Smooth muscle cell of trachea (primary cell): ENCODE measurements at places on chromosomes 5 and 9. TPM values are rescaled to one million over a fixed set of nuclear protein-coding genes. Genes with fewer than 3 reads are reported as not detected.

Gene JMY
- total RNA-seq, result 13.1 and 14.9 TPM in 2 replicates

Gene TJP2
- total RNA-seq, result 58.2 and 64.5 TPM in 2 replicates

Gene PCDHGA6
- total RNA-seq, result 4.8 and 6.3 TPM in 2 replicates

Gene SAXO1
- under 0.01 and 0.17 TPM in 2 replicates for total RNA-seq

Gene LCN9
- not detected in 2 replicates for total RNA-seq

Gene ACTBL2
- total RNA-seq, result not detected in 2 replicates

Gene CARD9
- total RNA-seq, result 0.87 and 1.3 TPM in 2 replicates

Gene RGS14
- 5.6 and 8.3 TPM in 2 replicates for total RNA-seq

Gene FCN2
- total RNA-seq, result not detected in 2 replicates

Gene SPATA31E1
- not detected in 2 replicates for total RNA-seq

Gene CDH9
- not detected in 2 replicates for total RNA-seq

Gene TMC1
- total RNA-seq, result 1.3 TPM in 1 of 2 replicates, not detected in the other

Gene CYLC2
- total RNA-seq, result not detected in 2 replicates

Gene PCDHA9
- total RNA-seq, result under 0.01 TPM in 2 replicates

Gene MTX3
- total RNA-seq, result 21.8 and 23.7 TPM in 2 replicates

Gene ALG2
- total RNA-seq, result 38.7 and 58.9 TPM in 2 replicates

Gene ANXA1
- 691 and 1,333 TPM in 2 replicates for total RNA-seq

Gene DCAF12
- total RNA-seq, result 9.4 and 11.5 TPM in 2 replicates

Gene TSTD2
- total RNA-seq, result 11.8 and 17.0 TPM in 2 replicates

Gene IFNA21
- total RNA-seq, result not detected in 2 replicates

Gene CNTLN
- total RNA-seq, result 11.1 and 23.4 TPM in 2 replicates

Gene OR1L8
- total RNA-seq, result 0.15 TPM in 1 of 2 replicates, not detected in the other

Gene THBS4
- total RNA-seq, result 0.87 and 11.9 TPM in 2 replicates

Gene IRX4
- total RNA-seq, result 0.15 TPM in 1 of 2 replicates, not detected in the other

Gene TRIM14
- total RNA-seq, result 6.5 and 7.0 TPM in 2 replicates

Gene RORB
- 0.87 and 1.5 TPM in 2 replicates for total RNA-seq

Gene ERAP2
- 6.8 and 75.6 TPM in 2 replicates for total RNA-seq

Gene MZB1
- not detected in 2 replicates for total RNA-seq

Gene SKP1
- total RNA-seq, result 336 and 360 TPM in 2 replicates

Gene CTXN3
- not detected in 2 replicates for total RNA-seq

Gene ECM2
- 5.7 and 6.1 TPM in 2 replicates for total RNA-seq

Gene DOCK8
- total RNA-seq, result 0.44 and 0.66 TPM in 2 replicates

Gene CACFD1
- 8.7 and 13.4 TPM in 2 replicates for total RNA-seq

Gene MYMK
- not detected in 2 replicates for total RNA-seq

Gene ARHGEF37
- 2.2 and 3.8 TPM in 2 replicates for total RNA-seq

Gene ATP10B
- total RNA-seq, result not detected in 2 replicates

Gene PCDHGA5
- total RNA-seq, result 2.8 and 3.5 TPM in 2 replicates

Gene TLX3
- total RNA-seq, result not detected in 2 replicates

Gene FAM219A
- total RNA-seq, result 5.5 and 8.6 TPM in 2 replicates

Gene SLC25A48
- not detected in 2 replicates for total RNA-seq

Gene FBXL7
- total RNA-seq, result 7.3 and 8.3 TPM in 2 replicates

Gene IFNA2
- not detected in 2 replicates for total RNA-seq

Gene ADAMTSL1
- 93.5 and 148 TPM in 2 replicates for total RNA-seq

Gene DDX4
- under 0.01 TPM in 1 of 2 replicates, not detected in the other for total RNA-seq

Gene GFI1B
- total RNA-seq, result 0.17 TPM in 1 of 2 replicates, not detected in the other

Gene ORM2
- not detected in 2 replicates for total RNA-seq

Gene PLAA
- 37.7 and 45.7 TPM in 2 replicates for total RNA-seq

Gene SMIM33
- not detected in 2 replicates for total RNA-seq

Gene KCNN2
- 0.44 TPM in 1 of 2 replicates, not detected in the other for total RNA-seq

Gene KCNT1
- not detected in 2 replicates for total RNA-seq

Gene EGFLAM
- 2.5 and 3.0 TPM in 2 replicates for total RNA-seq

Gene FGF18
- 0.29 and 0.99 TPM in 2 replicates for total RNA-seq

Gene PSD2
- total RNA-seq, result 0.17 TPM in 1 of 2 replicates, not detected in the other

Gene TSSK1B
- total RNA-seq, result 0.15 and 0.50 TPM in 2 replicates

Gene LHX3
- total RNA-seq, result under 0.01 TPM in 1 of 2 replicates, not detected in the other

Gene DMRTA1
- 1.2 and 1.3 TPM in 2 replicates for total RNA-seq
